ENCODE measurements at places on chromosomes 1 and 21.

GRCh38 chr1:107936498-107937481 lies 28.2 kb downstream of the VAV3 start:
- peak; percentile 71 for DNase-seq

- DNase-seq = no peak
These were observed 23.2 kb upstream of the QSOX1 start for GRCh38 chr1:180131510-180131909.

DNA sequence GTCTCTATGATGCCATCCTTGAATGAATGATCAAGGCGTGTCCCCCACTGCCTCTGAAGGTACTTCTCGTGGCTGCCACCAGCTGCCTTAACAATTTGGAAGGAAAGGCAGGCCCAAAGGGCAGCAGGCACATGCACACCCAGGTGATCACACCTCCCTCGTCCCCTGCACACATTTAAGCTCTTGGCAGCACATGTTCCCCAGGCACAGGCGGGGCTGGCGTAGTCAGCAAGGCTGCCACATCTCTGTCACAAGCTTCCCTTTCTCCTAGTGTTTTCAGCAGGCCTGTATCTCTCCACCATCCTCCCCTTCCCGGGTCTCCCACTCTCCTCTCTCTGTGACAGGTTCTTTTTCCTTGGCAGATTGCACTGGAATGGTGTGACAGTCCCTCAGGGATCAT lies 111.9 kb downstream of the CACNA1E start:
- DNase-seq = no peak

DNA sequence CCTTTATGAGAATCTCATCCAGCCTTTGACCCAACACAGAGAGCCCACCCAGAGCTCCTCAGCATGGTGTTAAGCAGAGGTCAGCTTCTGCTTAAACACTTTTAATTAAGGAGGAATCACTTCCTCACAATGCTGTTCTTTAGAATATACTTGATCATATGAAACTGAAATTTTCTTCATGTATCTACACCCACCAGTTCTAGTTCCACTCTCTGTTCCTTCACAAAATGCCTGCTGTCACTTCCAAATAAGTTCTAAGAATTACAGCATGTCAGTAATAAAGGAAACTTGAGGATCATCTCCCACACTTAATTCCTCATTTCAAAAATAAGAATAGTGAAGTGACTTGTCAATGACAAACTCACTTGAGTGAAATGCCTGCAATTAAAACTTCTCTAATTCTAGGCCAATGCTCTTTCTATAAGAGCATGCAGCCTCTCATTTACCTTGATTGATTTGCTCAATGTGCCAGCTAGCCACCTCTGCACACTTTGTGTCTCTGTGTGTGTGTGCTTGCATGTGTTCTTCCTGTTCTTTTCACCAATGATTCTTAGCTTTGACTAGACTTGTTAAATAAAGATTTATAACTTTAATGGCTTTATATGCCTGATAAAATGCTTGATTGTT lies 356.3 kb downstream of the PLPP3 start:
- no peak for DNase-seq

DNA sequence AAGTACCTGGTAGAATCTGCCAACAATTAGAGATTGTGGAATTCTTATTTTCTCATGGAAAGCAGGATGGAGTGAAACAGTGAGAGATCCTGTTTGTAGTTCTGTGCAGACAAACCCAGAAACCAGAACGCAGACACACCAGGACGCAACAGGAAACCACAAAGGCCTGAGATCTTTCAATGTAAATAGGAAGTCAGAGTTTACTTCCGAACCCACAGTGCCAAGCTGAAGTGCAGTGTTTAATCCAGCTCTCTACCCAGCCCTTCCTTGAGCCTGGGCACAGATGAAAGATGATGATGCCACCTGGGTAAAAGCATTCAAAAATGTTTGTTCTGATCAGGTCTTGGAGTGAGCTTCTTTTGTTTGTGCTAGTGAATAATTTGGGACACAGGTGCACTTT lies 244.2 kb upstream of the HOOK1 start:
- no peak for DNase-seq

DNA sequence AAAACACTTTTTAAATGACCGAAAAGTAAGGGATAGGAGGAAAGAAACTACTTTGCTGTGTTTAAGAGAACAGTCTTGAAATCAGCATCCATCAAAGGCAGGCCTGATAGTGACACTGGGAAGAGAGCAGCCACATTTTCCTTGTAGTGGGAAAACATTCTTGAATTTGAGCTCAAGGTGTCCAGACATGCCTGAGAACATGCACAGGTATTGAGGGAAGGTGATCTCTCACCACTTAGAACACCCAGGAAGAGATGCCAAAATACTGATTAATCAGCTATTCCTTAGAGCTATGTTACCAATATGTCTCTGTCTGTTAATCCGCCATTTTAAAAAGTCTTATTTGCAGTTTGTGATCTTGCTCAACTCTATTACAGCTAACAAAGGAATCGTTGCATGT lies 25.9 kb downstream of the IL12RB2 start:
- no peak for DNase-seq

GRCh38 chr1:161106431-161106830 lies 8.3 kb downstream of the KLHDC9 start:
- DNase-seq = no peak

DNA sequence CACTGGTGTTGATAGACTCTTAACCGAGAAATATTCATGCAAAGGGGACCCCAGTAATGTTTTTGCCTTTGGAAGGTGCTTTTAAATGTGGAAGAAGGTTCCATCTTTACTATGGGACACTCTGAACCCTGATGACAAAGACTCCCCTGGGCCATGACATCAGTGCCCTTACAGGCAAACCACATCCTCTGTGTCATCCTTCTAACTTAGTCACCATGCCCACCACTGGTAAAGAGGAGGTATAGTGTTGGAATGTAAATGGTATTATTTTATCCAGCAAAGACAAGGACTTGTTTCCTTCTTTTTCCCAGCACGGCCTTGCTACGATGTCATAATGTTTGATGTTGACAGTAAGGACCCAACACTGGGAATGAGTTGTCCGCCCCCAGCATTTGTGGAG lies 12.6 kb downstream of the METTL13 start:
- DNase-seq = no peak

DNA sequence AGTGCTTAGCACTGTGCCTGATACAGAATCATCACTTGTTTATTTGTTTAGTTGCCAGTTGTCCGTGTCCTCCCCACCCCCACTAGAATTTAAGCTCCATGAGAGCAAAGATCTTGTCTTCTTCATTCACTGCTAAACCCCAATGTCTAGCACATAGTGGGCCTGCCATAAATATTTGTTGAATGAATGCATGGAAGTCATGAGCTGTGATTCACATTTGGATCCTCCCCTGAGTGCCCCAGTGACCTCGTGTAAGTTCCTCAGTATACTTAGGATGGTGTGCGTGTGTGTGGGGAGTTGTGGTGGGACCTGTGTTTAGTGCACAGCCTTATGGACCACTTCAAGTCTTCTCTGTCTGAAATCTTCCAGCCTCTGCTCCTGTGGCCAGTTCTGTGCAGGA lies 23.1 kb downstream of the IER5 start:
- DNase-seq = no peak

DNA sequence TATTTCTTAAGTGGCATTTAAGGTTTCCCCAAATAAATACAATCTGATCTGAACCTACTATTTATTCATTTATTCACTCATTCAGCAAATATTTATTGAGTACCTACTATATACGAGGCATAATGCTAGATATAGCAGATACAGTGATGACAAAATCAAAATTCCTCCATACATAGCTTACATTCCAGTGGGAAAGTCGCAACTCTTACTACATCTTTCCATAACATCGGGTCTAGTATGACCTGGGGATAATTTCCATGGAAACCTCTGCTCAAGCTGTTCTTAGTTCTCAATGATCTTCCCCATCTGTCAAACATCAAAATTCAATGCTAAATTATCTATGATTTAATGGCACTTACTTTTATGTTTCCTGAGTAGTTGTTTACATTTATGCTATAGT lies 70.8 kb upstream of the PRKACB start:
- DNase-seq = no peak

- DNase-seq = no peak
These were observed 53.6 kb downstream of the RHBG start for GRCh38 chr1:156422602-156423091.

GRCh38 chr1:5254131-5254725 lies 599.8 kb downstream of the AJAP1 start:
- DNase-seq = no peak

DNA sequence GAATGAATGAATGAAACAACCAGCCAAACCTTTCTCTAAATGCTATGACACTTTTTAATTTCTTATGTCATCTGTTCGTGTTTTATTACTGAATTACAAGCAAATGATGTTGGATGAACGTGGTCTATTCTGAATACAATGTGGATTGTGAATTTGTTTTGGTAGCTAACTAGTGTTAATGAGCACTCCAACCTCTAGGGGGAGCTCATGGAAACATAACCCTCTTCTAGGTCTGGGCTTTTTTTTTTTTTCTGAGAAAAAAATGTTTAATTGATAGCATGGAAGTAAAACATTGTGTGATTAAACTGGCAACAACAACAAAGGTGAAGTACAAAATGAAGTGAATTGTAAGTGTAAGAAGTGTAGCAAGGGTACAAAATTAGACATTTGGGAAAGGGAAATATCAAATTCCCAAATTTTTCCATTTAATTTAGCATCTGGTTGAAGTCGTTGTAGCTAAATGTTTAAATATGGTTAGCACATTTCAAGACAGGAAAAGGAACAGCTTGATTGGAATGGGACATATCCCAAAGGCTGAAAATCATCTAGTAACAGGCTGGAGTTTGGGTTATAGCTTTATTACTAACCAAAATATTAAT lies 42.6 kb upstream of the PTGS2 start:
- no peak for DNase-seq

DNA sequence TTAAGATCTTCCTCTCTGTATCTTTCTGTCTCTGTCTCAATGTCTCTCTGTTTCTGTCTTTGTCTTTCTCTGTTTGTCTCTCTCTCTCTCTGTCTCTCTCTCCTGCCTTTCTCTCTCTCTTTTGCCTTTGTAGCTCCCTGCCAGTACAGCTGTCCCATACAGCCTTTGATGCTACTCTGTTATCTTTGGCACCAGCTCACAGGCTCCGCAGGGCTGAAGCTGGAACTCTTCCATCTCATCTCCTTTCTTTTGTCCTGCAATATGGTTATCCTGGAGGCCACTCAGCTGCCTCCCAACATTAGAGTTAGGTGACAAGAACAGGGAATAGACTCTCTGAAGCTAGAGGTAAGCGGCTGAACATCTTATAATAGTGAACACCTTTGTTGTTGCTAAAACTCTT lies 354.3 kb upstream of the NEGR1 start:
- no peak for DNase-seq

GRCh38 chr1:94326329-94326728 lies 88.9 kb upstream of the ARHGAP29 start:
- no peak for DNase-seq

GRCh38 chr1:818618-819291 lies 105.0 kb upstream of the SAMD11 start:
- DNase-seq = no peak

GRCh38 chr1:181036107-181036836 lies 2.5 kb downstream of the MR1 start:
- no peak for DNase-seq

DNA sequence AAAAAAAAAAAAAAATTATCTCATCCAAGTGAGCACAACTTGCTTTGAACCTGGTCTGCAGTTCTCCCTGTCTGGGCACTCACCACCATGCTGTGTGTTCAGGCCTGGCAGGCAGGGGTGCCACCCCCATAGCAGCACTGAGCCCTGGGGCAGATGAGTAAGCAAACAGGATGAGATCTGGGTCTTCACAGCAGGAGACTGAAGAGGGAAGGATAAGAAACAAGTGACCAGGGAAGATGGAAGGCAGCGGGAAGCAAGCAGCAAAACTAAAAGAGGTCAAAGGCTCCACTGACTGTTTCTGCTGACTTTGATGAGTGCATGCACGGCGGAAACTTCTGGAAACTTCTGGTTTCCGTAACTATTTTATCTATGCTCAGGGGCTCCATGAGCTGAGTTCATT lies 133.5 kb upstream of the SOD1 start:
- DNase-seq = no peak

- DNase-seq = peak; percentile 95
These were observed 811 bp downstream of the SH3D21 start for GRCh38 chr1:36306902-36307456.

DNA sequence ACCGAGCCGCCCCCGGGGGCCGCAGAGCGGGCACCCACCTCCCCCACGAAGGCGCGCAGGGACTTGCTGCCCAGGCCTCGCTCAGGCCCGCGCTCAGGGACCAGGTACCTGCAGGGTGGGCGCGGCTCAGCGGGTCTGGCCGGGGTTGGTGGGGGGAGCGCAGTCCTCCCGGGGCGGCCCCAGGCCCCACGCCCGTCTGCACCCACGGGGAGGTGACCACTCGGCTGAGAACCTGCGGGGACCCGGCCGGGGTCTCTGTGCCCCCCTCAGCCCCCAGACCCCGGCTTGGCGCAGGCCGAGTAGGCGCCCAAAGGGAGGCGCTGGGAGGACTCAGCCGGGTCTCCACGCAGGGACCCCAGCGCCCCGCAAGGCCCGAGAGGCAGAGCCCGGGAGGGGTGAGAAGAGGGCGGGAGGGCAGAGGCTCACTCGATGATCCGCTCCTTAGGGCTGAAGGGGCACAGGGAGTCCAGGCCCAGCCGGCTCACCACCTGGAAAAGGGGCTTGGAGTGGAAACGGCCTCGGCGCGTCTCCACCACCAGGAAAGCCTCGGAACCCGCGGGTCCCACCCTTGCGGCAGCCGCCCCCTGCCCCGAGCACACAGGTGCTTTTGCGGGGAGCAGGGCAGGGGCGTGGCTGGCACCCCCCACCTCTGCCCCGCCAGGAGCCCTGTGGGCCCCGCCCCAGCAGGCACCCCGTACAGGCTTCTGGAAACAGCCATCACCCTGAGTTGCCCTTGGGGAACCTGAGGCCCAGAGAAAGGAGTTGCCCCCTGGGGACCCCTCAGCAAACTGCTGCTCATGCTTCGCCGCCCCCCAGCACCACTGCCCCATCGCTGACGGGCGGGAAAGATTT lies 9.3 kb downstream of the FTCD start:
- peak; percentile 51 for DNase-seq

- DNase-seq = no peak
These were observed 45.9 kb downstream of the KIAA0040 start for GRCh38 chr1:175146529-175147213.

DNA sequence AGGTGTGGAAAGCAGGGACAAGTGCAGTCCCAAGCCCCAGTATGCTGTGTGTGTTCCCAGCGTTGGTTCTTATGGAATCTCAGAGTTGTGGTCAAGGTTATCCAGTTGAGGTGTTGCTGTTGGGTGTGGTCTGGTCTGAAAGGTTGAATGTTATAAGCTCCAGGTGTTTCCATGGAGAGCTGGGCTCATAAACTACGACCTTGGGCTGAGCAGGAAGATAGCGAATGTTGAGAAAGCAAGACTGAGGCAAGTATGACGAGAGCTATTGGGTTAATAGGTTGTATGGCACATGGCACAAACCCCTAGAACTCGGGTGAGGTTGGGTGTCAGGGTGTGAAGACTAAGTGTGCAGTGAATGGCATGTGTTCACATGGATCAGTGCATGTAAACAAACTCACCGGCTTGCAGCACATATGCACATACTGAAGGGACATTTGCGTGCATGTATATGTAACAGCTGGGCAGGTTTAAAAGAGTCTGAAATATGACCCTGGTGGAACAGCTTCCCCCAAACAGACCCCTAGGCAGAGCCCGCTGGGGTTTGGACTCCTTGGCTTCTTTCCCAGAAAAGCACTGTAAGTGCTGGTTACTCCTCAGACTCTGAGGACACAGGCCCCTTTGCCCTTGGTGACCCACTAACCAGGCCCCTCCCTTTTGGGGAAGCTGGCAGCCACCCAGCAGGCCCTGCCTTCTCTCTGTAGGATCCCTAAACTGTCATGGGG lies 117.5 kb downstream of the NAV1 start:
- no peak for DNase-seq

- DNase-seq = no peak
These were observed 35.1 kb downstream of the CNIH3 start for GRCh38 chr1:224651188-224651587.

- DNase-seq = no peak
These were observed 86.4 kb downstream of the NENF start for GRCh38 chr1:212519131-212519530.
